HTR-8/SVneo (cell line): ENCODE measurements at places on chromosomes 6 and 20.

- no peak for DNase-seq
Measured at GRCh38 chr6:118589649-118590365, 41.7 kb downstream of the PLN start.

DNA sequence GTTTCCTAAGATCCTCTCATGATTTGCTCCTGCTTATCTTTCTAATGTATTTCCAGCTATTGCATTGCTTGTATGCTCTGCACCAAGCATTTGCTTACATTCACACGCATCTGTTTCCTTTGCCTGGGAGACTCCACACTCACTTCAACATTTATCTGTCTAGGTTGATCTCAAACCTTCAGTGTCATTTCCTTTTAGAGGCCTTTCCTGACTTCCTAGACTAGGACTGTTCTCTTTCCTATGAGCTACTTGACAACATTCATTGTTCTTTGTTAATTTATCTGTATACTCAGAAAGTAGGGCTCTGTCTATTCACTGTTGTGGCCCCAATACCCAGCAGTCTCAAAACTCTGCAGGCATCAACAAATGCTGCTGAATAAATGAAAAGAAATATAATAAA, 84.4 kb downstream of the WASF1 start:
- no peak for DNase-seq

GRCh38 chr6:129683601-129684322, 26.2 kb downstream of the ARHGAP18 start:
- peak; percentile 93 for DNase-seq

- no peak for DNase-seq
Measured at GRCh38 chr20:10640897-10641296, 32.9 kb downstream of the JAG1 start.

DNA sequence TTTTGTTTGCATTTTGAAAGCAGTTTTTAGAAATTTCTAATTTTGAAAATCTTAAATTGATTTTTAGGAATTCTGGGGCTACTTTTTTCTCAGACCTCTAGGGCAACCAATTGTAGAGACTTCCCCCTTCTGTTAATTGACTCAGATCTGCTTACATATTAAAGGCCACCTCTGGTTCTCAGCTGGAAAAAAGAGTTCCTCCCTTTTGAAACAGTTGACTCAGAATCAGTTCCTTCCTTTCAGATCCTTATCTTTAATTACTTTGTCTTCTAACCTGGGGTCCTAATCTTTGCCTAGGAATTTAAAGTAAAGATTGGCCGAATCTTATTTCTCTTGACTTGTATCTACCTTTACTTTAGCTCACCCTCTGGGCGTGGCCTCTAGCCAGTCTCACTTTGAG, 146.8 kb downstream of the LAMA2 start:
- no peak for DNase-seq

DNA sequence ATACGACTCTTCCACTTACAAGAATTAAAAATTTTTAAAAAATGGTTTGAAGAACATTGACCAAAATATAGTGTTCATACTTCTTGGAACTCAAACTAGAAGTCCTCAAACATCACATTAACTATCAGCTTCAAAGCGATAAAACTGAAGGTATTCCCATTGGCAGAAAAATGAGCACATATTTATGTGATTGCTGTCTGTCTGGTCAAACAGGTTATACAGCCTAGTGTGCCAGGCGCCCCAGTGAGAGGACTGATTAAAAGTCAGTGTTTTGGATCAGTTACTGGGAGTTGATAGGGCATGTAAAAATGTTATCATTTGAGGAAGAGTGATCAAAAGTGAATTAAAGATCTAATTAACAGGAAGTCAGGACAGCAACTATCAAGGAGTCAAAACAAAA, 738.8 kb downstream of the HDGFL1 start:
- no peak for DNase-seq

- DNase-seq, result no peak
Measured at GRCh38 chr20:19943061-19943521, 74.1 kb upstream of the NAA20 start.

DNA sequence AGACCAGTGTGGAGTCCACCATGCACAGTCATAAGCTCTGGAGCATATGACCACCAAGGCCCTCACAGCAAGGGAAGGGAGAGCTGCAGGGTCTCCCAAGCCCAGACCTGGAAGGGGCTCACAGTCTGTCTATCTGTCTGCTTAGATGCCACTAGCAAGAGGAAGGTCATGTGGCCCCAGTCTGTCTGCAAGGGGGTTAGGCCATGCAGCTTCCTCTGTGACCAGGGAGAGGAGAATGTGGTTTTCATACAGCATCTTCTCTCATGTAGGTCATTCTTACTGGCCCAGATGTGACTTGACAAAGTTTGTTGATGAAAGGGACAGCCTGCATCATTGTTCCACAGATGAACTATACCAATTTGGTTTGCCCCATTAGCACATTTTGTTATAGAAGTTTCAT, 260.8 kb downstream of the FARS2 start:
- DNase-seq, result no peak

GRCh38 chr6:167797476-167798265, 29.0 kb upstream of the AFDN start:
- DNase-seq, result no peak

DNA sequence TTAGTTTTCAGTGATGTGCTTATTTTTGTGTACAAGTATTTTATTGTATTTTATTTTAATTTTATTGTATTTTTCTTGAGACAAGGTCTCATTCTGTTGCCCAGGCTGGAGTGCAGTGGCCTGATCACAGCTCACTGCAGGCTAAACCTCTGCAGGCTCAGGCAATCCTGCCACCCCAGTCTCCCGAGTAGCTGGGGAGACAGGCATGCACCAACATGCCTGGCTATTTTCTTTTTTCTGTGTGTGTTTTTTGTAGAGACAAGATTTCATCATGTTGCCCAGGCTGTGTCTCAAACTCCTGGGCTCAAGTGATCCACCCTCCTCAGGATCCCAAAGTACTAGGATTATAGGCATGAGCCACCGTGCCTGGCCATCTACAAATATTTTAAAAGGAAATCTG, 146.3 kb downstream of the MANEA start:
- DNase-seq, result no peak

DNA sequence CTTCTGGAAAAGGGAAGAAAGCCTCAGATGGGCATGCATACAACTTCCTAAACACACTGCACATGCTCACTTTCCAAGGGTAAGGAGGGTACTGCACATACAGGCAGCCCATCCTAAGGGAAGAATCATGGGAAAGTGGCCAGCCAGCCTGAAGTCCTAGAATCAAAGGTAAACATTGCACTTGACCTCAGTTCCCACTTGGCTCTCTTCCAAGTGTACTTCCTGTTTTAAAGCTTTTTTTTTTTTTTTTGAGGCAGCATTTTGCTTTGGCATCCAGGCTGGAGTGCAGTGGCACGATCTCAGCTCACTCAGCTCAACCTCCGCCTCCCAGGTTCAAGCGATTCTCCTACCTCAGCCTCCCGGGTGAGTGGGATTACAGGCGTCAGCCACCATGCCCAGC, 225.3 kb upstream of the EPHA7 start:
- DNase-seq, result no peak

DNA sequence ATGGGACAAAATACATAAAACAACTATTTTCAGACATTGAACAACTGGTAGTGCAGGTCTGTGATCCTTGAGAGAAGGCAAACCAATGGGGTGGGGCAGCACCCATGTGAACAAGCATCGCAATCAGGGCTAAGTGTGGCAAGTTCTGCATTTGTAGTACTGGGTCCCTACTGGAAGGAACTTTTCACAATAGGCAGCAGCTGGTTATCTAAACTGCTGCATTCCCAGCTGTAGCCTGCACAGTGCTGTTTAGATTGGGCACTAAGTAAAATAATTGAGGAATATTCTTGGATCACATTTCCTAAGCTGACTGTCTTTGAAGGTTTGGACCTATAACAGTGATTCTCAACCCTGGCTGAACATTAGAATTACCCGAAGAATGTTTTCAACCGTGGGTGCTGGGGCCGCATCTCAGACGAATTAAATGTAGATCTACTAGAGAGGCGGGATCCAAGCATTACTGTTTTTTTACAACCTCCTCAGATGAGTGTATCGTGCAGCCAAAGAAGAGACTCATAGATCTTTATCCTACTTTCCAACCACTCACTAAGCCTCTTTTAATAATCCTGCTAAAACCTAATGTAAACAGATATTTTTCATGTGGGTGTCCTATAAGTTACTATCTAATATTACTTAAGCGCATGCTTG, 12.4 kb upstream of the MAP3K4 start:
- no peak for DNase-seq

DNA sequence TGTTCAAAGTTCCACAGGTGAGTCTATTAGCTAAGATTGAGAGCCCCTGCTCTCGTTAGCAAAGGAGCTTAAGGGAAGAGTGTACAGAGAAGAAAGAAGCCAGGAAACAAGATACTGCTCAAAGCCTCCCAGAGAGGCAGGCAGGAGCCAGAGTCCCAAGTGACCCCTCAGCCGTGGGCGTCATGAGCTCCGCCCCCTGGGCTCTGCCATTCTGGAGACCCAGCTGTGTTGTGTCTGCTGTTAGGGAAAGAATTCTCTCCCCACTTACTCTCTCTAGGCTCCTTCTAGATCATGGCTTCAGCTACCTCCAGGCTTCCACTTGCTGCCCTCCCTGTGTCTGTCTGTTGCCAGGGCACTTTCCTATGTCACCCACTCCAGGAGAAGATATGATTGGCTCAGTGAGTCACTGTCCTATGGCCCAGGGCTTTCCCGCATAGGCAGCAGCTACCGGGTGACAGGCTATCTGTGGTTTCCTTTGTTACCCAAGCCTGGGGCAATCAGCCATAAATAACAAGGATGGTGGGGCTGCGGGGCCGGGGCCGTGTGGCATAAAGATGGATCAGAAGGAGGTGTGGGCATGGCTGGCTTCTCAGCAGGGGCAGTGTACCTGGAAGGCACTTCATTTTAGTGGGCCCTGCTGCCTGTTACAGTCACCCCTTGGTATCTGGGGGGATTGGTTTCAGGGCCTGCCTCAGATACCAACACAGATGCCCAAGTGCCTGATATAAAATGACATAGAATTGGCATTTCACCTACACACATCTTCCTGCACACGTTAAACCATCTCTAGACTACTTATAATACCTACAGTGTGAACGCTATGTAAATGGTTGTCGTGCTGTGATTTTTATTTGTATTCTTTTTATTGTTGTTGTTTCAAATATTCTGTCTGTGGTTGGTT, 118.9 kb downstream of the ARMC2 start:
- peak; percentile 60 for DNase-seq

- DNase-seq, result no peak
Measured at GRCh38 chr6:29419516-29419915, 4.8 kb downstream of the OR12D1 start.

- no peak for DNase-seq
Measured at GRCh38 chr6:118240878-118241528, 307.1 kb upstream of the PLN start.
